HS-27A (cell line): ENCODE measurements at places on chromosomes 2 and 18.
A peak's percentile ranks its signal among the peaks of the same experiment; 100 is the strongest.

DNA sequence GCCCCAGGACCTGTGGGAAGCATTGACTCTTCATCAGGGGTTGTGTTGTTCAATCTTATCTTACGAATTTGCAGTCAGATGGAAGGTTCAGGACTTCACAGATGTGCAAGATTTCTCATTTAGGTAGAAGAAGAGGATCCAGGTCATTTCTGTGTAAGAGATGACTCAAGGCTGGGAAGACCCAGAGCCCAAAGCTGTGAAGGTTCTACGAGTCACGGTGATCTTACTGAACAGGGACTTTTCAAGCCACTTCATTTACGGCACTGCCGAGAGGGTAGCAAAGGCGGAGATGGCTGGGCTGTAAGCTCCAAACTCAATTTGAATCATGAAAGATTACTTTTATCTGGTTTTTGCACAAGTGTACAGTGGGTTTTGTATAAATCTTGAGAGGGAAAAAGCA lies 228.0 kb upstream of the MEX3C start:
- DNase-seq = no peak

DNA sequence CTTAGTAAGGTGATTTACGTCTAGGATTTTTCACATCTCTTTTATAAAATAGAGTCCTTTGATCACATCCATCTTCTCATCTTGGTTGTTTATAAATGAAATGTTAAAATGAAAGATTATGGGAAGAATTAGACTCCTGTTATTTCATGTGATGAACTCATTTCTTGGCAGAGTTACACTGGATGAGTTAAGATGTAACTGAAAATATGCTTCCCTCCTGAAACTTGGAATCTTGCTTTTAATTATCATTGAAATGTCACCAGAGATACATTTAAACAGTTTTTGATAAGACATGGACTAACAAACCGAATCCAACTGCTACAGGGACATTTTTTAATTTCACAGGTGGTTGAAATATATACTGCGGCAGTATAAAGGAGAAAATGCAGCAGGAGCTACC lies 274.0 kb downstream of the DLGAP1 start:
- no peak for DNase-seq

DNA sequence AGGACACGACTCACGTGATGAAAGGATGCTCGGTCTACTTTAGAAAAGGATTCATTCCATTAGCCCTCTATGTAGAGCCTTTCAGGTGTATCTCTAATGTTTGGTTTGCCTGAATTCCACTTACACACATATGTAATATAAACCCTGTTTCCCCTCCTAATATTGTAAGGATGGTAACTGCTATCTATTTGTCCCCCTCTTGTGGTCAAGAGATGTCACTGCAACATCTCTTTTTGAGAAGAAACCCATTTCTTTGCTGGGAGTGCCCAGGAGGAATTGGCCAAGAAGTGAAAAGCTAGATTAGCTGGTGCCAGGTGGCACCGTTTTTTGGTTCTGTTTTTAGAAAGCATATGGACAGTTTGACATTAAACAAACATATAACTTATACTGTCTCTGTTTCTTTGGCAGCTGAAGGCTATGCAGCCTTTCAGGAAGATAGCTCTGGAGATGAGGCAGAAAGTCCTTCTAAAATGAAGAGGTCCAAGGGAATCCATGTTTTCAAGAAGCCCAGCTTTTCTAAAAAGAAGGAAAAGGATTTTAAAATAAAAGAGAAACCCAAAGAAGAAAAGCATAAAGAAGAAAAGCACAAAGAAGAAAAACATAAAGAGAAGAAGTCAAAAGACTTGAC lies 41.2 kb downstream of the RALBP1 start:
- DNase-seq = peak; percentile 19

DNA sequence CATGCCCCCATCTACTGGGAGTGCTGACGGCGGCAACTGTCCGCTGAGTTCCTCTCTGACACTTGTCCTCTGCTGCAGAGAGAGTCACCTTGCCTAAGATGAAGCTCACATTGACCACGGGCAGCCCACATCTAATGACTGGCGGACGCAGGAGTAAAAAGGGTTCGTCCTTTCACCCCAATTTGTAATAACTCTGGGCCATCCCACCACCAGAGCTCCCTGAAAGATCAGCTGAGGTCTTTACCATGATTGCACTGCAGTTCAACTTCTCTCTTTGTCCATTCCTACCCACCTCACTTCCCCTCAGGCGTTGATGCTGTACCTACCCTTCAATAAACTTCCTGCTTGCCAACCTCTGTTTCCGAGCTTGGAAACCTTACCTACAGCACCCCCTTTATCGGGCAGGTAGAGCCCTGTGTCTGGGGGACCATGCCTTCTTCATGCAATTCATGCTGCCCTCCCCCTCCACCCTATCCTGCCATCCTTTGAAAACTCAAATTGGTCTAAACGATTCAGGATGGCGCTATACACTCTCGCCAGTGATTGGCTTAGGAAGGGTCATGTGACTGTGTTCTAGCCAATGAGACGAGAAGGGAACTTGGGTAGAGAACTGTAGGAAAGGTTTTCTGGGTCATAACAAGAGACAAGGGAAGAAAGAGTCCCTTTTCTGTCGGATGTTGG lies 10.3 kb upstream of the B3GNT2 start:
- no peak for DNase-seq

GRCh38 chr18:8662560-8663255 lies 42.6 kb upstream of the MTCL1 start:
- no peak for DNase-seq
